ENCODE measurements at places on chromosomes 4 and X.

DNA sequence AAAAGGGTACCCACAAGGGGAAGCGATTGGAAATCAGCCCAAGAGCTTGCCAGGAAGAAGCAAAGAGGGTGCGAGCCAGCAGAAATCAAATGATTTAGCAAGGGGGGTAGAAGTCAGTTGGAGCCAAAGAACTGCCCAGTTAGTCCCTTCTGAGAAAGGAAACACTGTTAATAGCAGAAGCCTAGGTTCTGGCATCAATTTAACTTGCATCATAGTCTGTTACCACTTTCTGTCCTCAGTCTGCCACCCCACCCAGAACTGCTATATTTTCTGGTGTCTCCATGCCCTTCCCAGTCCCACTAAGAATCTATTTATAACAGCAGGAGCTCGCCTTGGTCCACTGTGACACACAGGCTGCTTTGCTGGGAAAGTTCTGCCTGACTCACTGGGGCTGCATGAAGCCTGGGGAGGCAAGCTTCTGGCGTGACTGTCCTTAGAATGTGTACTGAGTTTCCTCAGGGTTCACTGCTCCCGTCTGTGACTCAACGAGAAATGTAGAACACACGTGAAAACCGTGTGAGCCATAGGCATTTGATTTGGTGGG lies 157.8 kb upstream of the TTC29 start:
- no peak for DNase-seq

DNA sequence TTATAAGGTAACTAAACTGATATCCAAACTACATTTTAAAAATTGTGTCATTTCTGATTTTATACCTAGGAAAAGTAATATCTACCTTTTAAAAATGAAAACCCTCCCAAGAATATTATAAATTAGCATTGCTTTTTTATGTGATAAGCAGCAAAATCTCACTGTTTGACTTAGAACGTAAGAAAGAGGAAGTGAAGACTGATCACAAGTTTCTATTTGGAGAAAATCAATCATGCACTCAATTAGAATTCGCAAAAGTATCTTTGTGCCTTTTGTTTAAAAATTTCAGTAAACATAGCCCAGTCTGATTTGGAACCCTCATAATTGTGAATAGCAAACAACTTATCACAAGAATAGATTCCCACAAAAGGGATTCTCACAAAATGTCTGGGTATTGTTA lies 142.7 kb downstream of the TENM3 start:
- no peak for DNase-seq

GRCh38 chrX:42459735-42460134 lies 318.2 kb downstream of the PPP1R2C start:
- DNase-seq: no peak

- no peak for DNase-seq
Measured at GRCh38 chrX:16730450-16730849, 11.0 kb downstream of the SYAP1 start.

GRCh38 chr4:123133397-123134050 lies 211.1 kb upstream of the NUDT6 start:
- no peak for DNase-seq

GRCh38 chr4:103591841-103592240 lies 127.9 kb downstream of the TACR3 start:
- DNase-seq: no peak

GRCh38 chr4:45876235-45876890 lies 247.5 kb downstream of the GABRG1 start:
- no peak for DNase-seq

DNA sequence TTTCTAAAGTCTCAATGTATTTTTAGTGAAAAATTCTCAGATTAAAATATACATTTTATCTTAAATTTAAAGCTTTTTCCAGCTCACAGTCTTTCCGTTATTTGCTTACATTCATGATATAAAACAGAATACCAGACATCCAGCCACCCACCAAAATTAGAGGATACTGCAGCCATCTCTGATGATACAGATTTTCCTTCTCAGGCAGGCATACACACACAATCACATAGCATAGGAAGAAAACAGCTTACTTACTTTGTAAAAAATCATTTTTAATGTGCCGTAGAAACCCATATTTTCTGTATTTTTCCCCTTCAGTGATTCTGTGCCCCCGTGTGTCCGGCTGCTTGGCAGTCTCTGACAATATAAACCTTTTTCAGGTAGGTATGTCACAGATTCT lies 183.7 kb downstream of the FBXW7 start:
- DNase-seq: no peak
